ENCODE measurements at places on chromosomes 7 and 10.

DNA sequence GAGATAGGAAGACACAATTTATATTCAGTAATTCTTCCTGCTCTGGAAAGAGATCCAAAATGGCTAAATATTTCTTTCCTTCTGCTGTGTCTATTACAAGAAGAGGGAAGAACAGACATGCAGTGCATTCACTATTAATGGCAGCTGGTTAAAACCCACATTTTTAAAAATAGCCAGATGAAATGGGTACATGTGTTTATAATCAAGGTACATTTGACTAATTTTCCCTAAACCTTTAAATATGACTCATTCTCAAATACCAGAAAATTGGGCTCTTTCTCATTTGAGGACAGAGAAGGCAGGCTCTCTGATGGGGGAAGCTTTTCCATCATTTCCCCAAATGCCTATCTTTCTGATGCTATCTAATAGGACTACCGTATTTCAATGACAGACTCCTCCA, 215.7 kb upstream of the HABP2 start:
- DNase-seq = no peak

DNA sequence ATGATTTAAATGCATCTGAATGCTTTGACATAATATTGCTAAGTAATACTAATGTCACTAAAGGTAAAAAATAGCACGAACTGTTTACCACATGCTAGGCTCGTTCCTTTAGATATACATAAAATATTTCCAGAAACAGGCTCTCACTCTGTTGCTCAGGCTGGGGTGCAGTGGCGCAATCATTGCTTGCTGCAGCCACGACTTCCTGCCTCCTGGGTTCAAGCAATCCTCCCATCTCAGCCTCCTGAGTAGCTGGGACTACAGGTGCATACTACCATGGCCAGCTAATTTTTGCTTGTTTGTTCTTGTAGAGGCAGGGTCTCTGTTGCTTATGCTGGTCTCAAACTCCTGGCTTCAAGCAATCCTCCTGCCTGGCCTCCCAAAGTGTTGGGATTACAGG, 183.3 kb downstream of the SGMS1 start:
- DNase-seq = no peak

GRCh38 chr10:123391275-123392028, 237.2 kb downstream of the BUB3 start:
- no peak for DNase-seq

DNA sequence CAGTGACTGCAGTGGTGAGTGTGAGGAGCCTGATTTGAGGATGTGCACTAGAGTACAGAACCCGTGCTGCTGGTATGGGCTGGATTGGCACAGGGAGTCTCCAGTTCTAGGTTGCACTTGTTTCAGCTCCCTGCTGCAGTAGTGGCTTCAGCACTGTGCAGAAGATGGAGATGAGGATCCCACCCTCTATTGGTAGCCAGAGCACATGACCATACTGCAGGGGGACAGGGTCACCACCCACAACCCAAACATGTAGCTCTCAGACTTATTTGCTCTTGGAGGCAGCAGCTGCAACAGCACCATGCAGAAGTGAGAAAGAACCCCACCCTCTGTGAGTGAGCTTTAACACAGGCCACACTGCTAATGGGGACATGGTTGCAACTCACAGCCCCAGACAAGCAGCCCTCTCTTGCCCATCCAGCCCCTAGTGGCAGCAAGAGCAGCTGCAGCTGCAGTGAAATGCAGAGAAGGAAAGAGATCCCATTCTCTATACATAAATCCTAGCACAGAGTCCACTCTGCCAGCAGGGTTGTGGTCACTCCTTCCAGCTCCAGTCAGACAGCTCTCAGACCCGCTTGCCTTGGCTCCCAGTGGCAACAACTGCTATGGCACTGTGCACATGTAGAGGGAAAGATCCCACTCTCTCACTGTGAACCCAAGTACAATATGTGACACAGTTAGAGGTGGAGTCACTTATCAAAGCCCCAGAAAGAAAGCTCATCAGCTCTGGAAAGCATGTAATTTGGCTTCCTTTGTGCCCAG, 51.4 kb upstream of the SCIN start:
- DNase-seq = peak; percentile 68

- DNase-seq = no peak
Observed at GRCh38 chr7:48452218-48452617, 281.0 kb downstream of the ABCA13 start.

DNA sequence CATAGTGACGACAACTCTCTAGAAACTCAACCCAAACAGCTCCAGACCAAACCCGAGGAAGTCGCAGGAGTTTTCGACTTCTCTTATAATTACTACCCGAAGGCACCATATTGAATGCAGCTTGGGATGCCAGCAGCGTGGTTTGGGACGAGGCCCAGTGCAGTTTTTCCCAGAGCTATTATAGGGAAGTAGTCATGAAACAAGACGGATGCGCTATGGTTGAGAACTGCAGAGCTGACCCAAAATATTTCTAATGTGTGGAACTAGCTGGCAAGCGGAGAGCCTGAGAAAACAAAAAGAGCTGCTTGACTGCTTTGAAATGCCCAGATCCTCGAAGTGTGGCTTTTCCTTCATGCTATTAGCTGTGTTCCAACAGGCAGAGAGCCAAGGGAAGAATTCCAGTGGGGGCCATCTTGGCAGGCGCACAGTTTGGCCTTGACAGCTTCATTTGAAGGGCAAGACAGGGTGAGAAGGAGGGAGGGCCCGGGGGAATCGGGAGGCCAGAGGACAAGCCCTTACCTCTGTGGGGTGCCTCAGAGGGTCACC, 122.7 kb downstream of the CUL2 start:
- DNase-seq = no peak

GRCh38 chr10:31820096-31820495, 108.5 kb downstream of the ARHGAP12 start:
- no peak for DNase-seq

DNA sequence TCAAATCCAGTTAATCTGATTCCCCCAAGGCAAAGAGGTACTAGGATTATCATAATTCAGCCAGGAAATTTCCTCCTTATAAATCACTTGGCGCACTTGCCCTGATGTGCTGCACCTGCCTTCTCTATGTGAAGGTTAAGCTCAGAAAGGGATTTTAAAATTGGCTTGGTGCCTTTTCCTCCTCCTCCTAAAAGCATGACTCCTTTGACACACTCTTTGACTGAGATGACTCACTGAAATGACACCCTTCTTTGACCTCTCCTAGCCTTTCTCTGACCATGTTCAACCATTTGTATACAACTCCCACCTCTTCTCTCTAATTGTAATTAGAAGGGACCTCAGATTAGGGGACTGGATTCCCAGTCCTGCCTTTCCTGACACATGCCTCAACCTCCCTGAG, 46.5 kb downstream of the ABLIM1 start:
- DNase-seq = no peak

- no peak for DNase-seq
Observed at GRCh38 chr7:90570373-90570959, 25.7 kb upstream of the CDK14 start.

DNA sequence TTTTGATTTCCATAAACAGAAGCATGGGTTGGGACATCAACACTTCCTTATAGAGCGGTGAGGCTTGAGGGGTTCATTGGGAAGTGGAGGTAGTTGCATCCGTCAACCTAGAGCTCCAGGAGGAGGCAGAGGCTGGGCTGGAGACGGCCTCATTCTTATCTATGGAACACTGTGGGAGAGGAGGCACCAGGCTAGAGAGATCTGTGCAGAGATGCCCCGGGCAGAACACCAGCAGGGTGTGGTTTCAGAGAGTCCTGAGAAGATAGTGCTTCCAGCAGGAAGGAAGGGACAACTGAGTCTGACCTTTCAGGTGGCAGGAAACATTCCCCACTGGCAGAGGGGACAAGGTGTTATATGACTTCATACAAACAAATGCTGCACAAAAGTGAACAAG, 56.7 kb downstream of the TCERG1L start:
- no peak for DNase-seq

DNA sequence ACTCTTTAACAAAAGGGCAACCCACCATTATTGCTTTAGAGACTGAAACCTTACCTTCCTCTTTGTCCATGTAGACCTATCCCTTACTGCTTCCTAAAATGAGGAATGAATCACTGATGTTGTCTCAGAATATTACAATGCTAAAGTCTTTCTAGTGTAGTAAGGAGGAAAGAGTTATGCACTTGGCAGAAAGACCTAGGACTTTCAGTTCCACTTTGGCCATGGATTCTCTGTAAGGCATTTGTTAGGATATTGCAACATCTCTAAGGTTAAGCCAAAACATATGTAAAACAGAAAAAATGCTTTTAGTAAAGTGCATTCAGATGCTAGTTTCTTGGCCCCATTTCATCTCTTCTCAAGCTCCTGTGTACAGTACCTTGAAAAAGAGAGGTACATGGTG, 230.9 kb downstream of the PARD3 start:
- no peak for DNase-seq
